ENCODE measurements at places on chromosomes 12 and 14. TPM values are rescaled to one million over a fixed set of nuclear protein-coding genes. Genes with fewer than 3 reads are reported as not detected.
A peak's percentile ranks its signal among the peaks of the same experiment; 100 is the strongest.

Gene PGF
- total RNA-seq = 181 TPM

GRCh38 chr14:39060818-39061437 lies 42.1 kb downstream of the SEC23A start:
- no peak for DNase-seq

DNA sequence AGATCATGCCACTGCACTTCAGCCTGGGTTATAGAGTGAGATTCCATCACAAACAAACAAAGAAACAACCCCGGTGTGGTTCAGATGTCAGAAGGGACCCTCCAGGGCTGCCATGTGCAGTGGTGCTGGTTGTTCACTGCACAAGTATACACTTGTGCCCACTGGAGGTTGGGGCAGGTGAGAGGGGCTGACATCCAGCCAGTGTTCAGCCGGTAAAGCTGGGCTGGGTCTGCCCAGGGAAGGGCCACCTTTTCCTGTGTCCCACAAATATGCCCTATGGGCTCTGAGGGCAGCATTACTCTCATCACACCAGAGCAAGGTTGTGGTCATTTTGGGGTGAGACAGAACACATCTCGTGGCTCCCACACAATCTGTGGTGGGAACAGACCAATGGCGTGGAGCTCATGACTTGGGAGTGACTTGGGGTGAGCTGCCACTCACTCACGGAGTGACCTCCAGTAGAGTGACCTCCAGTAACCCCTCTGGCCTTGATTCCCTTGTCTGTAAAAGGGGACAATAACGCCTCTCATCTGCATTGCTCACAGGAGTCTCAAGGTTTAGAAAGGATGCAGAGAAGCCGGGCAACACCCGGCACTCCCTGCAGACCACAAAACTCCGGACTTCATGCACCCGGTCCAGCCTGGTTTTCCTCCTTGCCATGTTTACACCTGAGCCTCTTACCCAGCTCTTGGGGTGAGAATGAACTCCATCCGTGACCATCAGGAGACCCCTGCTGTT lies 69.0 kb upstream of the VRK1 start:
- DNase-seq = no peak

DNA sequence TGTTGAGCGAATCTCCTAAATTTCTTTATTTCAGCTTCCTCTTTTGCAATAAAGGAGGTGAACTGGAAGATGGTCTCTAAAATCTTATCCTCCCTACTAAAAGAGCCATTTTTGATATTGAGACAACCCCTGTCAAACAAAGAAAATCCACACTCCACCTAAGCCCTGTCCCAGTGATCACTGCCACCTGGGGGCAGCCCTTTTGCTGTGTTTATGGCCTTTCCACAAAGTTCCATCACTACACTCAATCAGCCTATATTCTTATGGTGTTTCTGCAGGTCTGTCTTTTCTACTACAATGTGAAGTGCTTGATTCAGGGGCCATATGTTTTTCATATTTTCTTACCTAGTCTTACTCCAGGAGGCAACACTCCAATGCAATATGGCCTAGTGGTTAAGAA lies 163.7 kb downstream of the BMP4 start:
- DNase-seq = no peak

Gene TBC1D30
- total RNA-seq = 0.06 TPM

DNA sequence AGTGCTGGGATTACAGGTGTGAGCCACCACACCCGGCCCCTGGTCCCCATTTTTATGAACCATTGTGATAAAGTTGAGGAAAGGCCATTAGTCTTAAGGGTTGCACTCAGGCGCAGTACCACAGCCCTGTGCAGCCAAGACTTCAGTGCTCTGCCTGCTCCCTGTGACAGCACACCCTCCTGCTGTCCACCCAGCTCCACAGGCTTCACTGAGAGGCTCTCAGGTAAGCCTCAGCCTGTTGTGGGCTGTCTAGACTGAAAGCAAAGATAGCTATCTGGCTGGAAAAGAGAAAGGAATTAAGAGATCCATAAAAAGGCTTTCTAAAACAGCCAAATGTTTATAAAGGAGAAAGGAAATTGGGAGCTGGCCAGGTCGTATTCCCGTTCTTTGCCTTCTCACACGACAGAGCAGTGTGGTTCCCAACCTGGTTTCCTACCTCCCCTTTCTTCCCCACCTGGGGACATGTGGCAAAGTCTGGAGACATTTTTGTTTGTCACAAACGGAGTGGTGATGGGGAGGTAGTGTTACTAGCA lies 19.1 kb upstream of the DNM1L start:
- no peak for DNase-seq

GRCh38 chr12:18275981-18276380 lies 14.7 kb downstream of the PIK3C2G start:
- DNase-seq = peak; percentile 2

DNA sequence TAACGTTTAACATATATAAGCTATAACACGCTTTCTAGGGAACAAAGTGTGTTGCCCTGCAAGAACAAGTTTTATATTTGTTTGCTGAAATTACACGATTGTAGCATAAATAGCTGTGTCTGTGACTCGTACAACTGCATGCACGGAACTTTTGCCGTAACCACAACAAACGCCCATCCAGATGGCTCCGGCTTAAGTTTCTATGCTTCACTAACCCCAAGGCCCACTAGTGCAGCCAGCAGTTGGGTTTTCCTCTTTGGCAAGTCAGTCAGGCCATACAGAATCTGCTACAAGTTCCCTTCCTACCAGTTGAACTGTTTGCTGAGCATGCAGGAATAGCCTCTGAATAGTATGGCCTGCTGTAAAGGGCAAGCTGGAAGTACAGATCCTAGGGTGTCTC lies 12.1 kb downstream of the CSRP2 start:
- peak; percentile 91 for DNase-seq

Gene STAB2
- total RNA-seq = not detected

DNA sequence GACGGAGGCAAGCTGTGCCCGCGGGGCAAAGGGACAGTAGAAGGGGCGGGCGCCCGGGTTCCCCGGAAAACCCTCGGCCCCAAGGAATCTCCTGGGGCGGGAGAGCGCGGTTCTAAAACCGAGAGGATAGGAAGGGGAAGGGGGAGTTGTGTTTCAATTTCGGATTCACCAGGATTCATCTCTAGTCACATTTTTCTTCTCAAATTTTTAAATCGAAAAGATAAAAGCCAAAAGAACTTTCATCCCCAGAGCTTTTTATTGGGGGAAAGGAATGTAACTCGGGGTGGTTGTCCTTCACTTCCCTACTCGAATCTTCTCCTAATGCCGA lies 1.4 kb downstream of the BMP4 start:
- DNase-seq = no peak

- peak; percentile 22 for DNase-seq
Measured at GRCh38 chr12:125983784-125984500, 918.7 kb downstream of the AACS start.

- no peak for DNase-seq
Measured at GRCh38 chr12:61311413-61311812, 948.8 kb upstream of the USP15 start.

Gene DPF3
- 11.1 TPM for total RNA-seq

DNA sequence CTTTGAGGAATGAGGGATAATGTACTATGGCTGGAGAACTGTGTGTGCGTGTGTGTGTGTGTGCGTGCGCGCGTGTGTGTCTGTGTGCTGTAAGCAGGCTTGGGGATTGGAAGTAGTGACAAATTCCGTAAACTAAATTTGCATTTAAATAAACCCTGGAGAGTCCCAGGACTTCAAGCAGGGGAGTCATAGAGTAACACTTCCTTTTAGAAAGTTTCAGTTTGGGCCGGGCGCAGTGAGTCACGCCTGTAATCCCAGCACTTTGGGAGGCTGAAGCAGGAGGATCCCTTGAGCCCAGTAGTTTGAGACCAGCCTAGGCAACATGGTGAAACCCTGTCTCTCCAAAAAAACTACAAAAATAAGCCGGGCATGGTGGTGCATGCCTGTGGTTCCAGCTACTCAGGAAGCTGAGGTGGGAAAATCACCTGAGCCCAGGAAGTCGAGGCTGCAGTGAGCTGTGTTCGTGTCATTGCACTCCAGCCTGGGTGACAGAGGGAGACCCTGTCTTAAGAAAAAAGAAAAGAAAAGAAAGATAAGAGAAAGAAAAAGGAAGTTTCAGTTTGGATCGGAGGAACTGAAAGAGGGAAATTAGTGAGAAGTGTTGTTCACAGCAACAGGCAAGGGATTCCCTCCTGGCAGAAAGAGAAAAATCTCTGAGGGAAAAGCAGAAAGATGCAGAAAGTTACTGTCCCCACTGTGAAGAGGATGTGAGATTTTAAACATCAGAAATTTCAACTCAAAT lies 222.7 kb upstream of the SOX5 start:
- DNase-seq = no peak

- no peak for DNase-seq
Measured at GRCh38 chr12:40168001-40168400, 56.8 kb upstream of the LRRK2 start.

DNA sequence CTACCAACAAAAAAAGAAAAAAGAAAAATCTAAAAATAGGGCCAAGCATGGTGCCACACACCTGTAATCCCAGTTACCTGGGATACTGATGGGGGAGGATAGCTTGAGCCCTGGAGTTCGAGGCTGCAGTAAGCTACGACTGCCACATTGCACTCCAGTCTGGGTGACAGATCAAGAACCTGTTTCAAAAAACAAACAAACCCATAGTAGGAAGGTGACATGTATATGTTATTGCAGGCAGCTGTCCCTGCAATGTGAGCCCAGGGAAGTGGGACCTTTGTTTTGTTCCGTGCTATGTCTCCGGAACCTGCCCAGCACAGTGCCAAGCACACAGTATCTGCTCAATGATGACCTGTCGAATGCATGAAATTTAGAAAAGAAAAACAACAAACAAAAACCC lies 37.2 kb upstream of the YY1 start:
- DNase-seq = no peak

DNA sequence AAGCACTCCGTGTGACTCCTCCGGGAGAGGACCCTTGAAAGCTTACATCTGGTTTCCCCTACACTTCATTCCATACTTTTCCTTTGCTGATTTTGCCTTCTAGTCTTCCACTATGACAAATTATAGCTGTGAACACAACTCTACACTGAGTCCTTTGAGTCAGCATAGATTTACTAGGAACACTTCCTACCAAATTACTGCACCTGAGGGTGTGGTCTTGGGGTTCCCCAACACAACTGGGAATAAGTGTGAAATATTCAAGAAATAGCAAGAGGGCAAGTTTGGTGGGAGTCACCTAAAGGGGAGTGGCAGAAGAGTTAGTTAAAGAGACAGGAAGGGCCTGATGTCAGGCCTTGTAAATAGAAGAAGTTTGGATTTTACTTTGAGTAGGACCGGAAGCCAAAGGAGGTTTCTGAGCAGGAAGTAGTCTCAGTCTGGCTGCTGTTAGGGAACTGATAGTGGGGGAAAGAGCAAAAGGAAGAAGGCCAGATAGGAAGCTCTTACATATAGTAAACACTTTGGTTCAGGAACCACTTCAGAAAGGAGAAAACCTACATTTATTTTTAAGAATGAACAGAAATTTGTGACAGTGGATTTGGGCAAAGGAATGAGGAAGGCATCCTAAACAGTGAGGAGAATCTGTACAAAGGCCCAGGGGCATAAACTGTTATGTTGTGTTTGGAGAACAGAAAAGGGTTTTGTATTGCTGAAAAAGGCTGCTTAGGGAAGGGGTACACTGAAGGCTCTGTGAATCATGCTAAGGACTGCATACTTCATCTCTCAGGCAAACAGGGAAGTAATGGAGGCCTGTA lies 14.2 kb downstream of the SEL1L start:
- DNase-seq = no peak

GRCh38 chr14:23173031-23173430 lies 10.4 kb downstream of the SLC7A8 start:
- DNase-seq = no peak

- DNase-seq = peak; percentile 27
Measured at GRCh38 chr14:91138511-91139359, 24.9 kb downstream of the DGLUCY start.

Gene C14orf93
- total RNA-seq = 4.0 TPM

Gene RIN3
- 1.5 TPM for total RNA-seq

Gene SLC25A21
- 0.19 TPM for total RNA-seq

- DNase-seq = no peak
Measured at GRCh38 chr14:61033054-61033453, 52.0 kb downstream of the SLC38A6 start.

GRCh38 chr12:47270782-47271664 lies 191.3 kb upstream of the AMIGO2 start:
- DNase-seq = peak; percentile 97

DNA sequence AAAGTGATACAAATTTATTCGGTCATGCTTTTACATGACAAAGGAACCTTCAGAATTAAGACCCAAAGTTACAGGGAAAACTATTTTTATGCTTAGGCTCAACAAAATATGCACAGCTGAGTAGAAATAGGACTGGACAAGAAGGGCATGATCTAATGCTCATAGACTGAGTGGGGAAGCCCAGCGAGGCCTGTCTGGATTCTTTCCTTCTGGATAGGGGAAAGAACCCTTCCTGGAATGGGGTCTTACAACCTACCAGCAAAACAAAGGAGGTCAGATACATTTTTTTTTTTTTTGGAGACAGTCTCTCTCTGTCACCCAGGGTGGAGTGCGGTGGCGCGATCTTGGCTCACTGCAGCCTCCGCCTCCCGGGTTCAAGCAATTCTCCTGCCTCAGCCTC lies 2.2 kb upstream of the DDX55 start:
- DNase-seq = no peak

DNA sequence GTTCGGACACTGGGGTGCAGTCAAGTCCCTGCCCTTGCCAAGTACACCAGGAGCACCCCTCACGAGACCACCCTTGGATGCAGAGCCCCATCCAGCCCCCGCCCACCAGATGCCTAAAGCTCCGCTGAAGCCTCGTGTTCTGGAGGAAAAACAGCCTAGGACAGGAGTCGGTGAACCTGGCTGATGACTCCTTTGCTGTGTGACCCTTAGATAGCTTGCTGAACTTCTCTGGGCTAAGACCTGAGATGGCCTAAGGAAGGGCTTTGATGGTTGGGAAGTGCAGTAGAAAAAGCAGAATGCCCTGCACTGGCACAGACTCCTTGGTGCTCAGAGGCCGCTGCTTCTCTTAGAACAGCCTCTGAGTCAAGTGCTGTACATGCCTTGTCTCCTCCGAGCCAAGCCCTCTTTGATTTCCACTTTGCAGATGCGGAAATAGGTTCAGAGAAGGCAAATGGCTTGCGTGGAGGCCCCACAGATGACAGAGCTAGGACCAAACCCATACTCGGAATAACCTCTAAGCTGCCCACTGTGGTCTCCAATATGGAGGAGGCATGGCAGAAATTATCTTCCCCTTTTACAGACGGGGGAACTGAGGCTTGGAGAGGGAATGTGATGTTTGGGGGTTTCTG lies 52.3 kb downstream of the MVK start:
- DNase-seq = no peak

Gene LMO3
- total RNA-seq = 179 TPM

Gene KRT85
- not detected for total RNA-seq

- no peak for DNase-seq
Measured at GRCh38 chr12:116466536-116466935, 92.6 kb upstream of the MAP1LC3B2 start.
